ENCODE measurements at places on chromosomes 16 and 17.

DNA sequence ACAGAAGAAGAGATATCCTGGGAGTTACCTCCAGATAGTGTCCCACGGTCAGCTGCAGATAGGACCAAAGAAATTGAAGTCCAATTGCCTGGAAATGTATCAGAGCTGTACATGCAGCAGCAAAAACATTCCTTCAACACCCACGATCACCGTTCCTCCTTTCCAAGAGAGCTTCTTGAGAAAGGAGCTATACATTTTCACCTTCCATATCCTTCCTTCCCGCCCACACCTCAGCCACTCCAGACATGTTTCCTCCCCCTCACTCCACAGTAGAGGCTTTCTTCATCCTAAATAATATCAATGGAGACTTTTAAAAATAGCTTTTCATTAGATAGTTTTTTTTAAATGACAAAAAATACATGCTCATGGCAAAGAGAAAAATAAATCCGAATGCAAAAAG, 87.6 kb downstream of the HS3ST2 start:
- DNase-seq = no peak

DNA sequence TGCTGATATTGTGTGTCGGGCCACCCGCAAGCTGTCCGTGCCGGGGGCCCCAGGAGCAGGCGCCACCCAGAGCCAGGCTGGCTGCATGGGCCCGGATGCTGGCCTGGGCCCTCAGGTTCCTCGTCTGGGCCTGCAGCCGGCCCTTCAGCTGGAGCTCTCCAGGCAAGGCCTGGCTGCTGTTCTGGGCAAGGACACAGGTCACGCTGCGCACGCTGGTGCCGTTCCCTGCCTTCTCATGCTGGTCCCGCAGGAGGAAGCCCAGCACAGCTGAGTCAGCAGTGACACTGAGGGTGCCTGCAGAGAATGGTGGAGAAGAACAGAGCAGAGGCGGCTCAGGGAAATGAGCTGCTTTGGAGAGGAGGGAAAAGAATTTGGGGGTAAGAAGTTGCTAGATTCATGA, 79.9 kb downstream of the RMI2 start:
- DNase-seq = no peak

GRCh38 chr17:74368341-74369081, 1.2 kb downstream of the GPR142 start:
- peak; percentile 35 for DNase-seq

GRCh38 chr17:40553694-40554534, 11.4 kb downstream of the CCR7 start:
- no peak for DNase-seq

- no peak for DNase-seq
These were observed 13.7 kb upstream of the CDIPT start for GRCh38 chr16:29876594-29877249.

GRCh38 chr16:56298948-56299596, 107.8 kb downstream of the GNAO1 start:
- no peak for DNase-seq

- no peak for DNase-seq
These were observed 22.5 kb upstream of the CACNG1 start for GRCh38 chr17:67021743-67022450.

GRCh38 chr16:13697568-13697967, 222.4 kb upstream of the ERCC4 start:
- no peak for DNase-seq

DNA sequence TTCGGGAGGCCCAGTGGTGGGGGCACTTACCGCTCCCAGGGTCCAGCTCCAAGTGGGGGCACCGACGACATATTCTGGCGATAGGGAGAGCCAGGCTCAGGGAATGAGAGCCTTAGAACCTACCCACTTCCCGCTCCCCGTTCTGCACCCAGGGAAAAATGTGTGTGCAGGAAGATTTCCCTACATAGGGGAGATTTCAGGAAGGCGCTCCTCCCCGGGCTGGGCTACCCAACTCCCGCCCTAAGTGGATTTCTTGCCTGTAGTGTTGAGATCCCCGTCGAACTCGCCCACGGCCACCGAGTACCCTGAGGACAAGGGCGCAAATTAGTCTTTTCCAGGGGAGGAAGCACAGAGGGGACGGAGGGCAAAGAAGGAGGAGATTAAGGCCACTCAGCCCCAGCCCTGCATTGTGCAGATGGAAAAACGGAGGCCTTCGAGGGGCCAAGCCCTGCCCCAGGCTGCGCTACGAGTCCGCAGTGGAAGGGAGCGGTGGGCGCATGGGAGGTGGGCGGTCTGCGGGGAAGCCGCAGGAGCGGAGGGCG, 5.1 kb downstream of the ITGA2B start:
- no peak for DNase-seq

DNA sequence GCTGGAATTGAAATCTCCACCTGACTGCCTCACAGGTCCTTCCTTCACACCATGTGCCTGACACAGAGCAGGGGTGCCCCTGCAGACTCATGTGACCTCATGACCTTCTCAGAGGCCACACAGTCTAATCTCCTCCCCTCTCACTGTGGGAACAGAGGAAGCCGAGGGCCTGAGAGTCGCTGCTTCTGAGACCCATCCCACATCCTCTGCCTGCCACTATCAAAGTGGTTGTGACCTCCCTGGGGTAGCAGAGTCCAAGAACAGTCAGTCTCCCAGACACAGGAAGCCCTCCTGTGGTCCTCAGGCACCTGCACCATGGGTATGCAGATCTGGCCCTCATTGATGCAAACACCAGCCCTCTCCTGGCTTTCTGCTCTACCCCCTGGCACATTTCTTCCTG, 78.5 kb downstream of the RAB11FIP4 start:
- DNase-seq = no peak

GRCh38 chr17:73336408-73337329, 24.9 kb upstream of the CDC42EP4 start:
- no peak for DNase-seq

GRCh38 chr17:19940722-19941464, 36.7 kb downstream of the AKAP10 start:
- DNase-seq = no peak

- no peak for DNase-seq
These were observed 28.5 kb downstream of the NSMCE1 start for GRCh38 chr16:27239906-27240655.

DNA sequence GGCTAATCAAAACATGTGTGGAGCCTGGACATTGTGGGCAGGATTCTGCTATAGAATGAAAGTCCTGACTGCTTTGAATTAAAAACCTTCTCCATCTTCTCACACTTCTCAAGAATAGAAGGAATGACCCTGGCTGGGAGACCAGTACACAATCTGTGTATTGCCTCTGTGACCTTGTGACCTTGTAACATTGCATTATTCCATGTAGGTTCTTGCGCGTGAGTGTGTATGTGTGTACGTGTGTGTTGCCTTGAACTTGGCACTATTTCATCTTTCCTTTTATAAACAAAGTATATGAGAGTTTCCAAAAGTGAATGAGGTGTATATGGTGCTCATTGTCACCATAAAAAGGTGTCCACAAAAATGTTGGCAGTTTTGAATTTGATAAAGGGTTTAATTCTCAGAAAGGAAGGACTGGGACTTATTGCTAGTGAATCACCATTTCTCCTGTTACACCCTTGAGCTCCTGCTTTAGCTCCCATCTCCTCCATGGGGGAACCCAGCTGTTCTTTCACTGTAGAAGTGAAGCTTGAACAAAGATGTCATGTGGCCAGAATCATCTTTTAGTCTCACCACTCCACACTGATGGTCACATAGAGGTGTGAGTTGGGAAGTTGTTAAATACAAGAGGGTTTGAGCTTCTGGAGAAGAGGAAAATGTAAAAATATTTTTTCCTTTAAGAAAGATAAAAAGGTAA, 244.9 kb downstream of the FTO start:
- no peak for DNase-seq

DNA sequence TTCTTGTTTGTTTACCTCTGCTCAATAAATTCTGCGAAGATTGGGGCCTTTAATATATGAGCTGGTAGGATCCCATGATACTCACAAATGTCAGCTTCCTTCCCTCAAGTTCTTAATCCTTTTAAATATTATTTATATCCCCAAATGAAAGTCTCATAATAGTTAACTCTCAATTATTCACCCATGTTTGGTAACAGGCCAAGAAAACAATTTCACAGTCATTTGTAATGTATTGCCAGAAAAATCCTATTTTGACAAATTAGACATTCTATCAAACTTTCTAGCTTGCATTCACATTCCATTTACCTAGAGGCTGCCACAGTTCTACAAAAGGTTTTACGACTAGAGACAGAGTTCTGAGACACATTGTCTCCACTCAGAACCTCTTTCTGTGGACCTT, 441.2 kb downstream of the UTP18 start:
- no peak for DNase-seq

DNA sequence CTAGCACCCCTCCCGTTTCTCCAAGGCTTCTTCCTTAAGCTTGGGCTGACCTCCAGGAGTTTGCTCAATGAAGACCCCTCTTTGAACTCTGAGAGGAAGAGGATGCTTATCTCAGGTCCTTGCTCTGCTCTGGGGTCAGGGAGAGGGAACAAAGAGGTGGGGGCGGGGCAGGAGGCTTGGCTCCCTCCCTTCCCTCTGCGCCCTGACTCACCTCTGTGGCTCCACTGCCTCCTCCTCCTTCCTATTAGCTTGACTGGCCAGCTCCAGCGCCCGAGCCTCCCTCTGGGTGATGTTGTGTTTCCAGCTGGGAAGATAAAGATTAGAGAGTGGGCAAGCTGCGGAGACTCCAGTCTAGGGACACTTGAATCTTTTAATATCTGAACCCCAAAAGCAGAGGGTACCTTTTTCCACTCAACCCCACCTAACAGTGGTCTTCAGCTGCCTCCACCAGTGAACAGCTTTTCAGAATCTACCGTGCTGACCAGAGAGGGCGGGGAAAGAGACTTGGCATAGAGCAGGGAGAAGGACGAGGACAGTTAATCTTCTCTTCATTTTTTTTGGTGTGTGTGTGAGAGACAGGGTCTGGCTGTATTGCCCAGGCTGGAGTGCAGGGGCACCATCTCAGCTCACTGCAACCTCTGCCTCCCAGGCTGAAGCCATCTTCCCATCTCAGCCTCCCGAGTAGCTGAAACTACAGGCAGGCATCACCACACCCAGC, 6.7 kb downstream of the GIP start:
- no peak for DNase-seq

GRCh38 chr16:8733849-8734540, 59.6 kb downstream of the ABAT start:
- no peak for DNase-seq

- DNase-seq = peak; percentile 49
These were observed 6.1 kb upstream of the STAC2 start for GRCh38 chr17:39231591-39232551.

GRCh38 chr17:57240648-57241047, 15.7 kb upstream of the MSI2 start:
- DNase-seq = no peak

- no peak for DNase-seq
These were observed 10.2 kb downstream of the TEX2 start for GRCh38 chr17:64252831-64253230.

DNA sequence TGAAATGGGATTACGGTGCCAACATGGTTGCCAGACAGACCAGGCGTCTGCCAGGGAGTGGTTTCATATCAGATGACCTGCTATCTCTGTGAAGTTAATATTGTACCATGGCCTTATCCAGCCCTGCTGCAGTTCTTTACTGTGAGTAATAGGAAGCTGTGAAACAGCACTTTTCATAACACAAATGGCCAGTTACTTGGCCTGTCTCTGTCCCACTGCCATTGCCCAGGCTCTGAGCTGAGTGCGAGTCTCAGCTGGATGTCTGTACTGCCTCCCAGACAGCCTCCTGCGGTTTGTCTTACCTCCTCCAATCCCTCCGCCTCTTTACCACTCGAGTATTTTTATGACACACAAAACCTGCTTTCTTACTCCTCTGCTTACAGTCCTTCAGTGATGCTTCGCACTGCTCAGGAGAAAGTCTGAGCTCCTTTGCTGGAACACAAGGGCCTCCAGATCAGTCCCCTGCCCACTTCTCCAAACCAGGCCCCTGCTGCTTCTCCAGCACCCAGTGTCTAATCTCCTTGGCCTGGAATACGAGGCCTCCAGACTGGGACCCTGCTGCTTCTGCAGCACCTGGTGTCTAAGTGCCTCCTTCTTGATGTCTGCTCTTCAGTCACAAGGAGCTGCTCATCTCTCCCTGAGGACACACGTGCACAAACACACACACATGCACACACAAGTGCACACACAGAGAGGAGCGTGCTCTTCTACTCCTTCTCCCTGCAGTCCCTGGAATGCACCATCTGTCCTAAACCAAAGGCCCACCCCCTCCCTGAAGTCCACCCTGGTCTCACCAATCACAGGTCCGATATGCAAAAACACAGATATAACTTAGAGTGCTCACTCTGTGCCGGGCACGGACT, 17.1 kb upstream of the RHOT1 start:
- DNase-seq = peak; percentile 59

DNA sequence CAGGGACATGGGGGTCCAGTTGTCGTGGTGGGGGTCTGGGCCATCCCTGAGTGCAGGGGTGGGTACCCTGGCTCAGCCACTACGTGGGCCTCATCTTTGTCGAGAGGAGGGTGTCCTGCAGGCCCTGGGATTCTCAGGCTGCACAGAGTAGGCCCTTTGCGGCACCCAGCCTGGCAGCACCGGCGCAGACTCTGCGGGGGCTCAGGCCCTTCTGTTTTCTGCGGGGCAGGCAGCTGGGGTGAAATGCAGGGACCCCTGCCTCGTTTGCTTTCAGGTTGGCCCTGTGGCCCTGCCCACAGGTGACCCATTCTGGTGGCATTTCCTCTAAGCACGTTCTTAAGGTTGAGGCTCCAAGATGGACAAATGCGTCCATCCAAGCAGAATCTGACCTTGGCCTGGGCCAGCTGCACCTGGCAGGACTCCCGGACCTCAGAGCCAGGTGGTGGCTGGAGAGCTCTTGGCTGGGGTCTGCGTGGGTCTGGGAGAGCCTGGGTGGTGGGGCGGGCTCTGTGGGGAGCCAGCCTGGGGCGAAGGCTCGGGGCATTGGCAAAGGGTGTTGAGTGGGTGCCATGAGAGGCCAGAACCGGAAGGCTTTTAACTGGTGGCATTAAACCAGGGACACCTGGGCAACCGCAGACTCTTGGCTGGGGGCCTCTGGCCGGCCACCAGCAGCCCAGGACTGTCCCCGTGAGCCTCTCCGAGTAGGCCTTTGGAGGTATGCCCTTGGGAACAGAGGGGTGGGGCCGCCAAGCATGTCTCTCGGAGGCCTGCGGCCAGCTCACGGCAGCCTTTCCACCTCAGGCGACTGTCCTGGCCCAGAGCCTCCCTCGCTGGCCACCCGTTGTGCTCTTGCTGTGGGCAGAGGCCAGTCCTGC, 16.9 kb downstream of the PRSS27 start:
- no peak for DNase-seq

- no peak for DNase-seq
These were observed 112.9 kb downstream of the GP2 start for GRCh38 chr16:20214401-20214800.

DNA sequence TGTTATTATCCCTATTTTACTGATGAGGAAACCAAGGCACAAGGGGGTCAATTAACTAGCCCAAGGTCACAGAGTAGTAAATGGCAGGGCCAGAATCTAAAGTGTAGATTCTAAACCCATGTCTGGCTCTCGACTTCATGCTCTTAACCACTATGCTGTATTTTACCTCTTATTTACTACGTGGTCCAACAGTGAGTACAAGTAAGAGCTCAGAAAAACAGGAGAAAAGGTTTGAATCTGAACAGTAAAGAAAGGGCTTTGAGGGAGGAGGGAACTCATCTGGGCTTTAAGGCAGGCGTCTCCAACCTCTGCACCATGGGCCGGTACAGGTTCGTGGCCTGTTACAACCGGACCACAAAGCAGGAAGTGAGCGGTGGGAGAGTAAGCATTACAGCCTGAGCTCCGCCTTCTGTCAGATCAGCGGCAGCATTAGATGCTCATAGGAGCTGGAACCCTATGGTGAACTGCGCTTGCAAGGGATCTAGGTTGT, 62.9 kb downstream of the SMURF2 start:
- DNase-seq = no peak

Data from NCI-H524 treated with DMSO at 0.1 percent for 48 hours (cell line).